NCI-H2081 treated with DMSO at 0.1 percent for 48 hours (cell line): ENCODE measurements at places on chromosomes 6 and 20.
A peak's percentile ranks its signal among the peaks of the same experiment; 100 is the strongest.

GRCh38 chr6:149939356-149939648 is 2.5 kb upstream of the ULBP2 start:
- no peak for DNase-seq

DNA sequence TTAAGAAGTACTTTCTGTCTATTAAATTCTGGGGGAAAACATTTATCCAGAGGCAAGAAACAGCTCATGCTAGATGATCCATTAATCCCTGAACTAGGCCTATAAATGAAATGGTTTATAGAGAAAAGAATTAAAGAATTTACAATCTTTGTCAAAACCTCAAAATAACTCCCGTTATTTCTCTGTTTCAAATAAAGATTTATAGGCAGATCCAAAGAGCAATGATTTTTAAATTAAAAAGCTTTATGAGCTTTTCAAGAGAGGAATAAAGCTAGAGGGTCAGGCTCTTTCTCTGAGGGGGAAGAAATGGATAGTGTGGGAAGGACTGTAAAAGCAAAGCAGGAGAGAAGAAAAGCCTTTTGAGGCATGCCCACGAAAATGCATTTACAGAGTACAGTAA is 82.5 kb upstream of the OGFRL1 start:
- no peak for DNase-seq

- no peak for DNase-seq
Measured at GRCh38 chr6:53239526-53239925, 90.9 kb upstream of the GCM1 start.

- no peak for DNase-seq
Measured at GRCh38 chr6:143953922-143954321, 54.1 kb downstream of the PLAGL1 start.

- no peak for DNase-seq
Measured at GRCh38 chr6:117270843-117271507, 5.6 kb downstream of the VGLL2 start.

- DNase-seq = peak; percentile 41
Measured at GRCh38 chr6:91669154-91669870, 1082.4 kb upstream of the MAP3K7 start.

- DNase-seq = no peak
Measured at GRCh38 chr20:58587467-58587866, 63.6 kb upstream of the STX16 start.

- no peak for DNase-seq
Measured at GRCh38 chr20:6636209-6637159, 131.0 kb upstream of the BMP2 start.

GRCh38 chr20:2519115-2519809 is 10.5 kb upstream of the ZNF343 start:
- DNase-seq = no peak

- DNase-seq = no peak
Measured at GRCh38 chr20:48220033-48220633, 434.9 kb upstream of the SULF2 start.

DNA sequence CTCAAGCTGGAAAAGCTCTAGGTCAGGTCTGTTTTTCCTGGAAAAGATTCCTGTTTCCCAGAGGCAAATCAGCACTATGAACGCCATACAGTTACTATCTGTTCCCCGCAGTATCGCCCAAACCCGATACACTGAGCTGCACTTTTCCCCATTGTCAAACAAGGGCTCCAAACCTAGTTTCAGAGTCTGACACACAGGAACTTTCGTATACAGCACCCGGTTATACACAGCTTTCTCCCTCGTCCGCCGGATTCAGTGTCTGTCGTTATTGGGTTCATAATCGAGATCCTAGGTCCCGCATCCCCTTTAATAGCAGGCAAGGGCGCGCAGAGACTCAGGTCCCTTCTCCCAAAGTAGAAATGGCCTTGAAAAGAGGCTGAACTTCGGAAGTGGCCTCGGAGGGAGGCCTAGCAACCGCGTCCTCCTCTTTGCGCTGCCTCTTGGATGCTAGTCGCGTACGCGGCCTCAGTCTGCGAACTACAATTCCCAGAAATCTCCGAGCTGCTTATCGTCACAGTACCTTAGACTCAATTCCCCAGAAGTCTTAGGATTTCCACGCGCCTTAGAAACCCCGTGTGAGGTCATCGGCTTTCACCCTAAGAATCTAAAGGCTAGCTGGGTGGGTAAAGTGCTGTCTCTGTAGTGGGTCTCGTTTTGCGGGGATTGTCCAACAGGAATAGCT is 34.2 kb downstream of the ZNF391 start:
- DNase-seq = no peak

GRCh38 chr20:43893930-43894329 is 20.7 kb upstream of the TOX2 start:
- DNase-seq = no peak

DNA sequence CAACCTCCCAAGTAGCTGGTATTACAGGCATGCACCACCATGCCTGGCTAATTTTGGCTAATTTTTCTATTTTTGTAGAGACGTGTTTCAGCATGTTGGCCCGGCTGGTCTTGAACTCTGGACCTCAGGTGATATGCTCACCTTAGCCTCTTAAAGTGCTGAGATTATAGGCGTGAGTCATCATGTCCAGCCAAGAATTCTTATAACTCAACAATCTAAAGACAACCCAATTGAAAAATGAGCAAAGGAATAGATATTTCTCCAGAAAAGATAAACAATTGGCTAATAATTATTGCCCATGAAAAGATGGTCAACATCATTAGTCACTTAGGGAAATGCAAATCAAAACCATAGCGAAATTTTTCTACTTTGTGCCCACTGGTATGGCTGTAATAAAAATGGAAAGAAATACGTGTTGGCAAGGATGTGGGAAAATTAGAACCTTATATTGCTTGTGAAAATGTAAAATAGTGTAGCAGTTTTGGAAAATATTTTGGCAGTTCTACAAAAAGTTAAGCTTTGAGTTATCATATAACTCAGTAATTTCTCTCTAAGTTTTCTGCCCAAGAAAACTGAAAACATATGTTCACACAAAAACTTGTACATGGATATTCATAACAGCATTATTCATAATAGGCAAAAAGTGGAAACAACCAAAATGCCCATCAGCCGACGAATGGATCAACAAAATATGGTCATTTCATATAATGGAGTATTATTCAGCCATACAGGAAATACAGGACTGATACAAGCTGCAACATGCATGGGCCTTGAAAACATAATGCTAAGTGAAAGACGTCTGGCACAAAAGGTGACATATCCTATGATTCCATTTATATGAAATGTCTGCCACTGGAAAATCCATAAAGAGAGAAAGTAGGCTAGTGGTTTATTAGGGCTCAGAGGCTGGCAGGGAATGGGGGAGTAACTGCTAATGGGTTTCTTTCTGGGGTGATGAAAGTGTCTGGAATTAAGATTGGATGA is 87.8 kb downstream of the UTRN start:
- DNase-seq = no peak

DNA sequence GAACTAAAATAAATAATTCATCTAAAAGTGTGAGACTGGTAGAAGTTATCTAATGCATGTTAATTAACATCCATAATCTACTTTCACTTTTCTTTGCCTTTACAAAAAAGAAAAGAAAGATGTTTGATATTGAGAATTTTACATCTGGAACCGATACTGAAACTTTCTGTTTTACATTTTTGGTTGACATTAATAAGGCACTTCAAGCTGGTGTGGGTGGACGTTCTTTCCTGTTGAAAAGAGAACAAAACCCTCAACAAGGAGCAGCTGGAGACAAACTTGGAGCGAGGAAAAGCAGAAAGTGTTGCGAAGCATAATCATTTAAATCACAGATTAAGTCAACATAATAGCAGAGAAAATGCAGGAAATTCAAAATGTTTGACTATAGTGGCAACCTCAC is 575.2 kb upstream of the ADGRB3 start:
- no peak for DNase-seq

GRCh38 chr6:14743144-14743473 is 502.8 kb upstream of the JARID2 start:
- no peak for DNase-seq

- DNase-seq = no peak
Measured at GRCh38 chr20:36298795-36299339, 7.3 kb upstream of the DLGAP4 start.

- DNase-seq = no peak
Measured at GRCh38 chr6:117706504-117706903, 31.2 kb downstream of the NUS1 start.
